ENCODE measurements at places on chromosomes 2 and 18. TPM values are rescaled to one million over a fixed set of nuclear protein-coding genes. Genes with fewer than 3 reads are reported as not detected.

DNA sequence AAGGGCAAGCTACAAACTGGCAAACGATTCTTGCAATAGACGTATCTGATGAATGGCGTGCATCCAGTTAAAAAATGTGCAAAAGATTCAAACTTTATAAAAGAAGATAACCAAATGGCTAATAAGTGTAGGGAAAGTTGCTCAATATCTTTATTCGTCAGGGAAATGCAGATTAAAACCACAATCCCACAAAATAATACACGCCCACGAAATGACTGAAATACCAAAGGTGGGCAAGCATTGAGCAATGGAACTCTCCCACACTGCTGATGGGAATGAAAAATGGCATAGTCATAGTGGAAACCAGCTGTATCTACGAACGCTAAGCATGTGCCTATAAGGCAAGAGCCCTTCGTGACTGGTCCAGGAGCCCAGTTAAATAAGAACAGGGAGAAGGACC, 168.6 kb upstream of the SIX2 start:
- DNase-seq, result no peak
- H3K4me1 ChIP-seq, result no peaks in the 10 kb centered on the region
- no peak overlapping the region for H3K27ac ChIP-seq

- DNase-seq, result no peak
- no peaks in the 10 kb centered on the region for H3K4me1 ChIP-seq
- H3K4me3 ChIP-seq, result no peak overlapping the region
- H3K27me3 ChIP-seq, result no peaks in the 10 kb centered on the region
- no peaks in the 10 kb centered on the region for H3K36me3 ChIP-seq
Observed at GRCh38 chr2:3600256-3600855, 5.4 kb downstream of the COLEC11 start.

DNA sequence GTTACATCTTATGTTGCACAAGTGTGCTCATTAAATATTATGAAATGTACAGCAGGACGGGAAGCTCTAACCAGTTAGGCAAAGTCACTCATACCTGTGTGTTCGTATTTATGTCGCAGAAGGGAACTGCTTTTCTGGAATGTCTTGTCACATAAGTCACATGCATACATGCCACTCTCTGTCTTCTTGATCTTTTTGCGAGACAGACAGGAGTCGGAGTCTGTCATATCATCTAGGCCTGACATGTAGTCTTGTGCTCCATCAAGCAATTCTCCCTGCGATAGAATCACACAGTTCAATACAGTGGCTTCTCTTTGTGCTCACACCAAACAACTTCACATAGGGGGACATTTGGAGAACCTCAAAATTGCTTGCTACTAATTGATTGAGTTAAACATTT, 123.6 kb downstream of the ZEB2 start:
- no peaks in the 10 kb centered on the region for H3K36me3 ChIP-seq
- no peaks in the 10 kb centered on the region for H3K4me1 ChIP-seq
- H3K4me3 ChIP-seq, result no peak overlapping the region
- no peaks in the 10 kb centered on the region for H3K27me3 ChIP-seq
- no peak for DNase-seq

DNA sequence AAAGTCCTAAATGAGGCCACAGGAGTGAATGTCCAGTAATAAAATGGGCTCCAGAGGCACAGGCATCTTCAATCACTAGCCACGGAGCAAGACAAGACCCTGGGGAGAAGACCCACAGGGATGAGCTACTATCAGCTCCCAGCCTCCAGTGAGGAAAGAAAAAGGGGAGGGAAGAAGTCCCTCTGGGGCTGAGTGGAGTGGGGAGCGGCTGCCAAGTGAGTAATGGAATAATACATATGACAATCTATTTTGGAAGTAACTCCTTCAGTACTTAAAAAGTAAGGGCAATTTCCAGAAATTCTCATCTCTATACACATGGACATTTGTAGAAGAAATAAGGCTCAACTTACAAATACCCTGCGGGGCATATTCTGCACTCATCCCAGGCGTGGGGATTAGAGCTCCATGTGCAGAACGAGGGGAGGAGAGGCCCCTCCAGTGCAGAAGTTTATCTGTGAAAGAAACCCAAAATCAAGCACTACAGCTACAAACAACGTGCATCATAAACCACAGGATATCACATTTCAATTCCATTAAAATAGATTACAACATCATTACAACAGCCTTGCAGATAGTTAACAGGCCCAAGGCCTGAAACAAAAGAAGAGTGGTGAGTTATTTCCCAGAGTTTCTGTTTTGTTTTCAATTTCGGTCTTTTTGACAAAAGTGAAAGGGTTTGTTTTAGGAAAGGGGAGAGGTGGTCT, 84.9 kb downstream of the BCL11A start:
- no peaks in the 10 kb centered on the region for H3K27me3 ChIP-seq
- H3K4me3 ChIP-seq, result no peak overlapping the region
- no peak overlapping the region for H3K27ac ChIP-seq
- H3K4me1 ChIP-seq, result no peaks in the 10 kb centered on the region
- no peak for DNase-seq

DNA sequence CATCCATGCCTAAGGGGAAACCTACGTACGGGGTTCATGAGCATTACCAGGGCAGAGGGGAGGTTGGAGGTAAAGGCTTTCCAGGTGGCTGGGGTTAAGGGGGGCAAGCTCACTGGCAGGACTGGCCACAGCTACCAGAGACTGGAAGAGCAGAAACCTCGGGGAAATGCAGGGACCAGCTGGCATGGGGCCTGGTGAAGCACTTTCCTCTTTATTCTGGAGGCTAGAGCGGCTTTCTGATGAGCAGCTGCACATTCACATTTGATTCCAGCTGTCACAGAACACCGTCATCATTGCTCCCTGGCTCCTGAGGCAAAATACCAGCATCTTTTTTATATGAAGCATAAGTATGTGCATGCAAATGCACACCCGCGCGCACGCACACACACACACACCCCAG, 28.7 kb upstream of the LRRC30 start:
- DNase-seq, result no peak
- H3K27ac ChIP-seq, result no peak overlapping the region
- H3K36me3 ChIP-seq, result no peaks in the 10 kb centered on the region
- H3K4me1 ChIP-seq, result no peaks in the 10 kb centered on the region

GRCh38 chr2:147025646-147026585, 818.9 kb upstream of the ACVR2A start:
- DNase-seq, result no peak
- no peaks in the 10 kb centered on the region for H3K36me3 ChIP-seq
- no peaks in the 10 kb centered on the region for H3K27me3 ChIP-seq
- H3K4me1 ChIP-seq, result no peaks in the 10 kb centered on the region
- H3K4me3 ChIP-seq, result no peak overlapping the region
- H3K27ac ChIP-seq, result no peak overlapping the region

DNA sequence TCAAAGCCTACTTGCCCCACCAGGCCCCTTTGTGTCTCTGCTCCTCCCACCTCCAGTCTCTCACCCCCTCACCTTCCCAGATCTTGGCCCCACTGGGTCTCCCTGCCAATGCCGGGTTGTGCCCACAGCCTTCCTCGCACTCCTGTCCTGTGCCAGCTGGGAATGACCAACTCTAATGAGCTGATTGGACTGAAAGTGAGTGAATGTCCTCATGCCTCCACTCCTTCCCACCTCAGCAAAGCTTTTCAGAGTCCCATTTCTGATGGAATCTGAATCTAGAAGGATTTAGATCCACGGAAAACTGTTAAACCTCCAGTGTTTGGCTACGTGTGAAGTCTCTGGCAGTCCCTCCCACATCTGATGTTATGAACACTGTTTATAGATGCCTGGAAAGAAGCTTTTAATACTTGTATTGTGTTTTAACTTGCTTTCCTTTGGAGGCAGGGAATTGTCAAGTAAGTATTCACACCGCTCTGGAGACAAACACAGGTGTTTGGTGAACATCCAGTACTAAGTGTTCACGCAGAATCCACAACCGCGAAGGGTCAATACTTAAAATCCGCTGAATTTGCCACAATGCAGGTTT, 103.9 kb downstream of the RTN4 start:
- no peaks in the 10 kb centered on the region for H3K27me3 ChIP-seq
- no peak for DNase-seq
- no peaks in the 10 kb centered on the region for H3K4me1 ChIP-seq

GRCh38 chr18:61589724-61590065, 256.5 kb downstream of the CDH20 start:
- no peak for DNase-seq
- H3K27me3 ChIP-seq, result no peaks in the 10 kb centered on the region
- no peak overlapping the region for H3K4me3 ChIP-seq
- H3K4me1 ChIP-seq, result no peaks in the 10 kb centered on the region
- no peak overlapping the region for H3K27ac ChIP-seq
- H3K36me3 ChIP-seq, result no peaks in the 10 kb centered on the region

DNA sequence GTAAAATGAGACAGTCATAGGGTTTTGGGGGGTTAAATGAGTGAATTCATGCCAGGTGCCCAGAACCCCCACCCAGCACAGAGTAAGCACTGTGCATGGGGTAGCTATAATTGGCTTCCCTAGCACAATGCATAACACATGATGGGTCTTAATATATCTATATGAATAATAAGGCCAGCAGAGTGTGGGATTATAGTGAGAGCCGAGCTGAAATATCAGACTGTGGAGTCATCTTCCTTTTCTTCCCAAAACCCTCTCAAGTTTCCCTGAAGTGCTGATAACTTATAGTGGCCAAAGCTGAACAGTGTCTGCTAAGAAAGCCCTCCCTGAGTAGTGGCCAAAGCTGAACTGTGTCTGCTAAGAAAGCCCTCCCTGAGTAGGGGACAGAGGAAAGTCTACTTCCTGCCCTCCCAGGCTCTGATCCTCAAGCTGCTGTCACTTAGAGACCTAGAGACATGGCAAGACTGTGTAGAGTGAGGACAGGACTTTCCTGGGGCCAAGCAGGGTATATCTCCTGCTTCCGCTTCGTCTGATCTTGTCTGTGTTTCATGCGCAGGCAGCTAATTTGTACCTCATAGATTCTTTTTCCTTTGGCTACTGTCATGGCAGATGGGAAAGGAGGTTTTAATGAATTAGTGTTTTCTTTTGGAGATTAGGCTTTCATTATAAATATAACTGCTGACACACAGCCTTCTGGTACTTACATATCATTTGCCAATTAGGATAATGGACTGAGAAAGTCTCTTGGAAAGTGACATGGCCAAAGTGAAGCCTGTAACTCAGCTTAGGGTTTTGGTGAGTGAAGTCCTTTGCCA, 94.9 kb downstream of the FHOD3 start:
- H3K27ac ChIP-seq, result no peak overlapping the region
- H3K4me1 ChIP-seq, result no peaks in the 10 kb centered on the region
- H3K4me3 ChIP-seq, result no peak overlapping the region
- no peaks in the 10 kb centered on the region for H3K36me3 ChIP-seq
- H3K27me3 ChIP-seq, result no peaks in the 10 kb centered on the region
- no peak for DNase-seq

GRCh38 chr2:184157141-184157540, 441.2 kb upstream of the ZNF804A start:
- H3K36me3 ChIP-seq, result no peaks in the 10 kb centered on the region
- no peak overlapping the region for H3K4me3 ChIP-seq
- no peak overlapping the region for H3K27ac ChIP-seq
- no peaks in the 10 kb centered on the region for H3K4me1 ChIP-seq
- DNase-seq, result no peak
- H3K27me3 ChIP-seq, result no peaks in the 10 kb centered on the region

The CAPN13 gene
- 42.6 TPM for total RNA-seq

The LYG1 gene
- not detected for total RNA-seq

The WNT10A gene
- total RNA-seq, result 0.27 TPM

The UGT1A3 gene
- 3.2 TPM for total RNA-seq

The ANKRD12 gene
- total RNA-seq, result 91.8 TPM

The DAW1 gene
- total RNA-seq, result not detected

The ZNF397 gene
- 21.8 TPM for total RNA-seq

The G6PC2 gene
- 0.79 TPM for total RNA-seq

The NOP58 gene
- 27.1 TPM for total RNA-seq

The PROKR1 gene
- 2.2 TPM for total RNA-seq

All from transverse colon (tissue), 4 donors.